ENCODE measurements at places on chromosomes 16 and 17.

- DNase-seq, result peak; percentile 80
These were observed 3.5 kb upstream of the NHERF1 start for GRCh38 chr17:74744714-74745547.

GRCh38 chr17:42325026-42325425 lies 36.7 kb downstream of the STAT5A start:
- DNase-seq, result no peak

GRCh38 chr16:4847774-4848587 lies 700 bp downstream of the UBN1 start:
- DNase-seq, result no peak

DNA sequence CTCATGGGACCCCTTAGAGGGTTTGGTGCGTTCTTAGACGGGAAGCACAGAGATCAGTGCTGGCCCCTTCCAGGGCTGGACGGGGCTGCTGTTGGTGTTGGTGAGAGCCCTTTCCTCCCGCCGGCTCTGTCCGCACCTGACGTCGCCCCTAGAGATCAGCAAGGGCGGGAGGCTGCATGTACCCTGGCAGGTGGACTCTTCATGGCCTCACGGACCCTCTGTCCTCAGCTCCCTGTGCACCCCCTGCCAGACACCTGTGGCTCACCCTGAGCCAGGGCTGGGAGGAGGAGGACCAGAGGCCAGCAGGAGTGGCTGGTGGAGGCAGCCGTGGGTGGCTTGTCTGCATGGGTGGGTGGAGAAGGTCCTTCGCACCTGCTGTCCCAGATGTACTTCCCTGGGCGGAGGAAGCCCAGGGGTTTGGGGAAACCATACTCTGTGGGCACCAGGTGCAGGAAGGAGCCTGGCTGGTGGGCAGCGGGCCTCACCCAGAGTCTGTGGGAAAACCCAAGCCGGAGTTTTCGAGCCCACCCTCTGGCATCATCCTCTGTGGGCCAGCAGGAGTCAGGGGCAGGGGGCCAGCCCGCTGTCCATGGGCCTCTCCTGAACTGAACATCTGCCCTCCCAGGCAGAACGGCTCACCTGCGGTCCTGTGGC lies 348.6 kb downstream of the SEC14L1 start:
- DNase-seq, result no peak

- DNase-seq, result no peak
These were observed 44.3 kb upstream of the CRHR1 start for GRCh38 chr17:45739786-45740185.

DNA sequence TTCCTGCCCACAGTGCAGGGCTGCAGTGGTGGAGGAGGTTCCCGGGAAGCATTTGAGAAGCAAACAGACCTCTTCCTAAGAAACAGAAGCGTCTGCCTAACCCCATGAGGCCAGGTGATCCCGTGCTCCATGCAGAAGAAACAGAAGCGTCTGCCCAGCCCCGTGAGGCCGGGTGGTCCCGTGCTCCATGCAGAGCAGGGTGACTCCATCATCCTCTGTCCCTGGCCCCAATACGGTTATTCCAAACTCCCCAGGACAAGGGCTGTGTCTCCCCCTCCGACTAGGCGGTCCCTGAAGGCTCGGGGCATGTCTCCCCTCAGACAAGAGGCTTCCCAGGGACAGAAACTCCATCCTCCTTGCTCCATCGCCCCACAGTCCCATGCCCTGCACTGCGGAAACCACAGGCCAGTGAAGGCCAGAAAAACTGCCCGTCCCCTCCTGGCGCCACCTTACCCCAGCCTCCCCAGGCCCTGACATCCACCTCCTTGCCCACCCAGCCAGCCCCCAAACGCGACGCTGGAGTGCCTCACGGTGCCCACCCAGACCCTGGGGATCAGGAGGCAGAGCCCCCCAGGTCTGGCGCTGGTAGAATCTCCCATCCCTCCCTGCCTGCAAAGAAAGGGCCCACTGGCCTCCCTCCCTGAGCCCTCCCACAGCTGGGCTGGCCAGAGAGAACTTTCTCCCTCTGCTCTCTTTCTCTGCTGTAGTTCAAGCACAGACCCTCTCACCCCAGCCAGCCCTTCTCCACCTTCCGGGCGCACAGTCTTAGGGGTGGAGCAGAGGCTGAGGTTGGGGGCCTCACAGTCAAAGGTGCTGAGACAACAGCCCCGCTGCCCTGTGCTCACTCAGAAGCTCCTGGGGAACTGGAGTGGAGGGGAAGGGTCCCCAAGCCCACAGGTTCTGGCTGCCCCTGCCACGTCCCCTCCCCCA lies 30.6 kb upstream of the KRT17 start:
- no peak for DNase-seq

DNA sequence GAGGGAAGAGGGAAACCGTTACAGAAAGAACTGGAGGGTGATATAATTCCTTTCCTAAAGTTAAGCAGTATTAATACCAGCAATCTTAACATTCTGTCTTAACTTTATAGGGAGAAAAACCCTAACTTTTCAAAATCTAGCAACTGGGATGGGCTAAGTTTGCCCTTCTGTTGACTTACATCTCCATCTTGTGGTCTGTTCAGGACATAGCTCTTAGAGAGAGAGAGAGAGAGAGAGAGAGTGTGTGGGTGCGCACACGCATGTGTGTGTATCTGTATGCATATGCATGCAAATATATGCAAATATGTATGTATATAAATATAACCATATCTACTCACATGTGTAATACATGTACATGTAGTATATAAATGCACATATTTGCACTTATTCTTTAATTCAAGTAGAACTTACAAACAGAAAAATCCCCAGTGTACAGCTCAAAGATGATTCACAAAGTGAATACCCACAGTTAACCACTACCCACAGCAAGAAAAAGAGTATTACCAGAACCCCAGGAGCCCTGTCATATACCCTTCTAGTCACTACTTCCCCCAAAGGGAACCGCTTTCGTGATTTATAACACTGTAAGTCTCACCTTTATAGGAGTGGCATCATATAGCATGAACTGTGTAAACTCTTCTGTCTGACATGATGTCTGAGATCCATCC lies 46.5 kb downstream of the STX8 start:
- DNase-seq, result peak; percentile 43
